Thyroid gland (tissue), 4 donors: ENCODE measurements at places on chromosomes 2 and 18. TPM values are rescaled to one million over a fixed set of nuclear protein-coding genes. Genes with fewer than 3 reads are reported as not detected.
A peak's percentile ranks its signal among the peaks of the same experiment; 100 is the strongest.

DNA sequence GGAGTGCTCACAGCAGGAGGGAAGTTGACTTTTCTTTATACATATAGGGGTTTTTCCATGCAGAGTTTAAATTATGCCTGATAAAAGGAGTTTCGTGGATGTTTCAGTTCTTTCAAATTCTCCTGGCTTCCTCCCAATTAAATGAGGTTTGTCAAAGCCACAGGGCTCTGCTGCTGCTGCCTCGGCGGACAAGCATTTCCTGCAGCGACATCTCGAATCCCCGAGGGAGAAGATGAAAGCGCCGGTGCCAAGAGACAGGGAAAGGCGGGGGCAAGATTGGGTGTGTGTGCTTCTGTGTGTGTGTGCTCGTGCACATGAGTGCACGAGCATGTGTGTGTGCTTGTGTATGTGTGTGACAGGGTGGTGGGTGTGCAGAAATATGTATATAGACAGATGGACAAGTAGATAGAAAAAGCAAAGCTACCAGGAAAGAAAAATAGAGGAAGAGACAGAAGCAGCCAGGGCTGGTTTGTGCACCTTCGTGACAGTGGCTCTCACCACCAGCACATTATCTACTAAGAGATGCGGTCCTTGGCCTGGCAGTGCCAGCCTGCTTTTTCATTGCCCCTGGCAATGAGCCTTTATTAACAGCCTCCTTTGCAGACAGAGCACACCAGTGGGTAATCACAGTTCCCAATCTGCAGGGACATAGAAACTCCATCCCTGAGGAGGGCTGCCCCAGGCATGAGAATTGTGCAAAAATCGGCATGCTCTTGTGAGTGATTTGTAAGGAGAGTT is 76.2 kb downstream of the CDK15 start:
- no peak for DNase-seq

Gene NXPH2
- not detected for total RNA-seq

DNA sequence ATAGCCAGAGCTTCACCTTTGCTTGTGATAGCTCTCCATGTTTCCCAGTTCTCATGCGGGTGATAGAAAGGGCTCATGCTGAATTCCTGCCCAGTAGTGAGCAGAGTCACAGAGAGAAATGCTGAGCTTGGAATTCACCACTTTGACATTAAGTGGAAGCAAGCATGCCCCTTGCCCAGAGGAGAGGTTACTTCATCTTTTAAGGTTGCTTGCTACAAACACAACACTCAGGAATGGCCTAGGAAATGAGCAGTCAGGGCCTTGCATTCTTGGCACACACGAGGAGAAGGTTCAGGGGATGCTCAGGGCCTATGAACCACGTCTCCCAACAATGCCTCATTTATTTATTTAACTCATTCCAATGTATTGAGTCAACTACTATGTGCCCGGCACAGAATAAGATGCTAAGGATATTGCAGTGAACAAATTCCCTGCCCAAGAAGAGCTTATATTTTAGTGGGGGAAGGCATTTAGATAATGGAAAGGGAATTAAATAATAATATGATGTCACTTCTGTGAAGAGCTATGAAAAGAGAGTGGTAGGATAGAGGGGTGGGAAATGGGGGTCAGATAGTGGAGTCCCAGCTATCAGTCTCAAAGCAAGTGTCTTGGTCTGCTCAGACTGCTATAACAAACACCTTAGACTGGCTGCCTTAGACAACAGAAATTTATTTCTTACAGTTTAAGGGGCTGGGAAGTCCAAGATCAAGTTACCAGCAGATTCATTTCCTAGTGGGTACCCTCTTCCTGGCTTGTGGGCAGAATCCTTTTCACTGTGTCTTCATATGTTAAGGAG is 42.1 kb downstream of the DDX18 start:
- DNase-seq, result peak; percentile 74

Gene DNER
- 0.93 TPM for total RNA-seq

- DNase-seq, result no peak
Observed at GRCh38 chr2:218982586-218983262, 2.3 kb downstream of the FEV start.

DNA sequence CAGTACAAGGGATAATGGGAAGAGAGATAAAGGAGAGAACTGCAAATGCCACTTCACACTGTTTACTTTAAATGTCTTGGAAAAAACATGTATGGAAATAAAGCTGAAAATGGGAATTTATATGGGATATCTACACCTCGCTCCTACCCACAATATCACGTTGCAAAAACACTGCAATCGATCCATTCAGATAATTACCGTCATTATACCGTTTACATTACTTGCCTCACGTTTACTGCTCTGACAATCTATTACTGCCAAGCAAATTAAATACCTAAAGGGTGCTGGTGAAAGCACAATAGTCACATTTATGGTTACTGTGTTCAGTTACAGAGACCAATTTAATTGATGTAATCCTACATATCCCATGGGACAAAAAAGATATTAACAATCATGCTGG is 214.7 kb upstream of the LYPD1 start:
- no peak for DNase-seq

DNA sequence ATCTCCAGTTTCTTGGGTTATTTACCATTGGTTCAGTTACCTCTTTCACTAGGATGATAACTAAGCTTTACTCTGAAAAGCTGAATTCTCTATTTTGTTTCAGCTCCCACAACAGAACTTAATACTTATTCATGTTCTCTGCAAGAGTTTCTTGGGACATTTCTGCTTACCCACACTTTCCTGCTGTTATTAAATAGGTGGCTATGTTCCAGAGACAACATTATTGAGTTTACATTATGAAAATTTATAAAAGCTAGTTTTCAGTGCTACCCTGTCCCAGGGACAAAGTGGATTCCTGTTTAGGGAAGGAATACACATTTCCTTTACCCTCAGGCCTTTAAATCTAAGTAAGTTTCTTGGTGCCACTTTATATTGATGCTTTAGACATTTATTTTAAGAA is 7.0 kb upstream of the GPD2 start:
- DNase-seq, result no peak

Gene UGT1A10
- total RNA-seq, result not detected

Gene MC2R
- not detected for total RNA-seq

DNA sequence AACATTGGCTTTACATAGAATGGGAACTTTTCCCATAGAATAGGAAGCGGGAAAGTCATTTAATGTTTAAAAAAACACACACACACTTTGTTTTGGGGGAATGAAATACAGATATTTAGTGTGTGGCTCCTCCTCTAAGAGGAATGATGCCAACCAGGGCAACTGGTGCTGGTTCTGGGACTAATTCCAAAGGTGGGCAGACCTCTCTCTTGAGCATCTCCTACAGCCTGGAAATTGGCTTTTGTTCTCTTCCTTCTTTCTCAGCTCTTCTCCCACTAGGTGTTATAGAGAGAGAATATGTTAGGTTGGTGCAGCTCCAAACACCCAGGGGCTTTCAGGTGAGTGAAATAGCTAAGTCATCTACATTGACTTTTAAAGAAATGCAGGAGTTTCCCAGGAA is 190.1 kb downstream of the RAD51AP2 start:
- DNase-seq, result no peak

Gene POTEC
- not detected for total RNA-seq

Gene FAM237A
- total RNA-seq, result not detected

- DNase-seq, result no peak
Observed at GRCh38 chr2:227020416-227020815, 143.6 kb downstream of the COL4A4 start.

DNA sequence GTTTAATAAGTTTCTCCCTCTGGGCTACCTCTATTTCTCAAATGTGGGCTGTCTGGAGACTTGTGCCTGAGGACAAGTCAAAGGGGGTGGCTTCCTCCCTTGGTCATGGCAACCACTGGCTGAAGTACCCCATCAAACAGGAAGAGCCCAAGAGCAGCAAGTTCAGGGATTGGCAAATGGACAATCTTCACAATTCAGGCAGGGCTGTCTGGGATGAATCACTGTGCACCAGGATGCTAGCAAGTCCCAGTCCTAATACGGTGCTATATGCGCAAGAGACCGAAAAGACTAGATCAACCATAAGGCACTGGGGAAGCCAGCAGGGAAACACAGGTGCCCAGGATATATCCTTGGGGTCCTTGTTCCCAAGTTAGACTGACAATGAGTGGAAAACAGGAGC is 75.5 kb downstream of the ANTXR1 start:
- DNase-seq, result no peak
